ENCODE measurements at places on chromosomes 2 and 18. TPM values are rescaled to one million over a fixed set of nuclear protein-coding genes. Genes with fewer than 3 reads are reported as not detected.

The ARHGAP15 gene
- not detected for total RNA-seq

The RAB27B gene
- total RNA-seq = 1.3 TPM

The TMEM169 gene
- 0.45 TPM for total RNA-seq

The NT5DC4 gene
- not detected for total RNA-seq

The NLRC4 gene
- total RNA-seq = not detected

The CCDC74B gene
- 6.2 TPM for total RNA-seq

The MZT2B gene
- 264 TPM for total RNA-seq

The ERICH2 gene
- not detected for total RNA-seq

The FBXO41 gene
- 1.6 TPM for total RNA-seq

The STK11IP gene
- 9.7 TPM for total RNA-seq

The ALPI gene
- not detected for total RNA-seq

The ZNF516 gene
- total RNA-seq = 19.3 TPM

The SDC1 gene
- 37.7 TPM for total RNA-seq

The UXS1 gene
- total RNA-seq = 33.7 TPM

The PIK3C3 gene
- total RNA-seq = 19.8 TPM

The MAL gene
- not detected for total RNA-seq

The AKAIN1 gene
- not detected for total RNA-seq

The SERPINB7 gene
- 4.2 TPM for total RNA-seq

The NPPC gene
- not detected for total RNA-seq

The ZAP70 gene
- total RNA-seq = not detected

The TRABD2A gene
- 6.8 TPM for total RNA-seq

The ASXL2 gene
- 6.1 TPM for total RNA-seq

The SCN3A gene
- 0.17 TPM for total RNA-seq

The ACAA2 gene
- total RNA-seq = 31.3 TPM

The HOXD9 gene
- total RNA-seq = not detected

The ATOH8 gene
- 15.1 TPM for total RNA-seq

The ZSCAN30 gene
- total RNA-seq = 9.8 TPM

The ZNF385B gene
- total RNA-seq = not detected

The KIAA2012 gene
- total RNA-seq = not detected

The CNGA3 gene
- not detected for total RNA-seq

The COL4A4 gene
- total RNA-seq = 0.15 TPM

The STARD6 gene
- total RNA-seq = 0.15 TPM

The TFPI gene
- 140 TPM for total RNA-seq

The EGR4 gene
- total RNA-seq = not detected

The KCNIP3 gene
- total RNA-seq = 2.0 TPM

The SEPTIN2 gene
- 282 TPM for total RNA-seq

The OXER1 gene
- under 0.01 TPM for total RNA-seq

The DSC1 gene
- total RNA-seq = not detected

The OSR1 gene
- 22.9 TPM for total RNA-seq

The SLC19A3 gene
- total RNA-seq = 0.59 TPM

The TXNDC2 gene
- not detected for total RNA-seq

The ABCG8 gene
- total RNA-seq = not detected

The MC2R gene
- not detected for total RNA-seq

The KCNK3 gene
- not detected for total RNA-seq

The RNF144A gene
- total RNA-seq = 2.8 TPM

The CDK15 gene
- total RNA-seq = 18.3 TPM

The DYNAP gene
- not detected for total RNA-seq

The TUBA4B gene
- total RNA-seq = not detected

The MTERF4 gene
- 24.7 TPM for total RNA-seq

The SIX3 gene
- total RNA-seq = not detected

The RAD51AP2 gene
- total RNA-seq = not detected

The DAW1 gene
- 6.5 TPM for total RNA-seq

The HJURP gene
- total RNA-seq = 39.4 TPM

The USP40 gene
- total RNA-seq = 15.5 TPM

The PID1 gene
- 5.9 TPM for total RNA-seq

The CTNNA2 gene
- total RNA-seq = not detected

The SCG2 gene
- 3.0 TPM for total RNA-seq
